Kidney (tissue), 22 donors: ENCODE measurements at places on chromosomes 1 and 21. TPM values are rescaled to one million over a fixed set of nuclear protein-coding genes. Genes with fewer than 3 reads are reported as not detected.

DNA sequence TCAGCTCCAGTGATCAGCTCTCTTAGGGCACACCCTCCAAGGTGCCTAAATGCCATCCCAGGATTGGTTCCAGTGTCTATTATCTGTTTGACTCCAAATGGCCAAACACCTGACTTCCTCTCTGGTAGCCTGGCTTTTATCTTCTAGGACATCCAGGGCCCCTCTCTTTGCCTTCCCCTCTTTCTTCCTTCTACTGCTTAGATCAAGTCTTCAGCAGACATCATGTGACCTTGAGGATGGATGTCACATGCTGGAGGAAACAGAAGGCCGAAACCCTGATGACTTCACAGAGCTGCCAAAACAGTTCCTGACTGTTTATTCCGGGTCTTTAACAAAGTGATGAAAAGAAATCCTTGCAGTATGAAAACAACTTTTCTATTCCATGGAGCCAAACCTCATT, 24.4 kb upstream of the WDR26 start:
- H3K4me1 ChIP-seq: no peaks in the 10 kb centered on the region
- H3K27ac ChIP-seq: no peak overlapping the region
- H3K27me3 ChIP-seq: no peaks in the 10 kb centered on the region
- H3K36me3 ChIP-seq: no peaks in the 10 kb centered on the region

- H3K4me1 ChIP-seq: no peaks in the 10 kb centered on the region
- H3K27ac ChIP-seq: no peak overlapping the region
- no peak for DNase-seq
- H3K4me3 ChIP-seq: no peak overlapping the region
- no peaks in the 10 kb centered on the region for H3K36me3 ChIP-seq
Observed at GRCh38 chr1:84947536-84948410, 49.1 kb downstream of the MCOLN2 start.

GRCh38 chr1:116698244-116698595, 30.7 kb upstream of the IGSF3 start:
- peaks cover 2% of the 10 kb centered on the region for H3K4me1 ChIP-seq
- no peaks in the 10 kb centered on the region for H3K36me3 ChIP-seq
- no peaks in the 10 kb centered on the region for H3K27me3 ChIP-seq

GRCh38 chr1:74463333-74463988, 49.0 kb downstream of the LRRC53 start:
- no peak for DNase-seq
- no peaks in the 10 kb centered on the region for H3K27me3 ChIP-seq

- no peaks in the 10 kb centered on the region for H3K27me3 ChIP-seq
- no peak overlapping the region for H3K4me3 ChIP-seq
- no peaks in the 10 kb centered on the region for H3K4me1 ChIP-seq
- H3K27ac ChIP-seq: peak overlapping the region; percentile 79
- no peak for DNase-seq
Observed at GRCh38 chr1:180631194-180631765, 542 bp upstream of the XPR1 start.

DNA sequence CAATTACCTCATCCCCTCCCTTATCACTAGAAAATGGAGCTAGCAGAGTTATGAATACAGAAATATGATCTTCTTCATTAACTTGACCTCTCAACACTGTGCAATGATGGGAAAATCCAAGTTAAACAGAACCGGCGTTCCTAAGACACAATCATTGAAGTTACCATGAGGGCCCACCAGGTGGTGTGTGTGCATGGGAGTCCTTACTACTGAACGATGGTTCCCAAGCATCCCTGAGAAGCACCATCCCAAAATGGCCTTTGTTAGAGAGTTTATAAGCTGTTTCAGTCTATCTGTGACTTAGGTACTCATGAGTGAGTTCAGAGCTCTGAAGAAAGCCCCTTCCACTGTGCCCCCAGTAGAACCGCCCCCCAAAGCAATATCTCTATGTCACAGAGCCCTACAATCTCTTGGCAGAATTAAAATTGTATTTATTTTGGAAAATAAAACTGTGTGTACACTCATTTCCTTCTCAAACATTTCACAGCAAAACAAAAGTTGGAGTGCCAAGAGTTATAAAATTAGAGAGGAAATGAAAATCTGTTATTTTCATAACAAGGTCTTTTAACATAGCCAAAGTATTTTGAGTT, 56.8 kb downstream of the PLD5 start:
- H3K36me3 ChIP-seq: no peaks in the 10 kb centered on the region
- H3K4me3 ChIP-seq: no peak overlapping the region
- no peak overlapping the region for H3K27ac ChIP-seq
- H3K27me3 ChIP-seq: no peaks in the 10 kb centered on the region
- H3K4me1 ChIP-seq: no peaks in the 10 kb centered on the region

GRCh38 chr1:168372861-168373371, 92.2 kb downstream of the TBX19 start:
- H3K27me3 ChIP-seq: no peaks in the 10 kb centered on the region
- H3K4me3 ChIP-seq: no peak overlapping the region
- DNase-seq: no peak
- no peak overlapping the region for H3K27ac ChIP-seq
- H3K36me3 ChIP-seq: no peaks in the 10 kb centered on the region

GRCh38 chr1:89573410-89573809, 48.8 kb downstream of the LRRC8B start:
- no peak overlapping the region for H3K27ac ChIP-seq
- no peaks in the 10 kb centered on the region for H3K36me3 ChIP-seq
- H3K4me1 ChIP-seq: peaks cover 2% of the 10 kb centered on the region

- no peaks in the 10 kb centered on the region for H3K27me3 ChIP-seq
- H3K4me3 ChIP-seq: no peak overlapping the region
- no peaks in the 10 kb centered on the region for H3K36me3 ChIP-seq
- peaks cover 3% of the 10 kb centered on the region for H3K4me1 ChIP-seq
Observed at GRCh38 chr1:8794605-8795004, 22.8 kb downstream of the RERE start.

DNA sequence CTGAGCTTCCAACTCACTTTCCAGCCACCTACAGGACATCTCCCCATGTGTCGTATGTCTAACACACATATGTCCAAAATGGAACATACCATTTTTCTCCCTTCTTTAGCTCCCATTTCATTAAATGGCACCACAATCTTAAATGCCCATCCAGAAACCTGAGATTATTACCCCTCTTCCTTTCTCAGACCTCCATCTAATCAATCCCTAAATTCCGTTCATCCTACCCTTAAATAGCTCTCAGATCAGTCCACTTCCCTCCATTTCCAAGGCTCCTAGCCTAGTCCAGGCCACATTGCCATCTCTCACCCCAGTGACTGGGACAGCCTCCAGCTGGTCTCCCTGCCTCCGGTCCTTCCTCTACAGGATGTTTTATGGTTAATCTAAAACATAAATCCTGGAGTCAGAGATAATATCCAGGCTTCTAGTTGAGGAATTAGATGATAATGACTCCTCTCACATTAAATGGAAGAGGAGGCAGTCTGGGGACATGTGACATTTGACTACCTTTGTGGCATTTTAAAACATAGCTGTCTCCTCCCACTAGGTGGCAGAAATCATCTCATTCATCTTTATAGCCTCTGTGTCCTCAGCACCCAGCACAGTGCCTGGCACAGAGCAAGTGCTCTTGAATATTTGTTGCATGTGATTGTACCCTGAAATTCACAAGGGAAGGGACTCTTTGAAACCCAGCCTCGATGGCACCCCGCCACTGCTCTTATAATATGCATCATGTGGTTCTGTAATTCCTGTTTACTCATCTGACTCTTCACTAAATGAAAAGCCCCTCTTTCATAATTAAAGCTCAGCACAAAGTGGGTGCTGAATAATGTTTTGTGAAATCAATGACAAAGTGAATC, 102.3 kb downstream of the TMEM53 start:
- no peak for DNase-seq
- H3K4me1 ChIP-seq: no peaks in the 10 kb centered on the region
- H3K4me3 ChIP-seq: no peak overlapping the region
- no peaks in the 10 kb centered on the region for H3K27me3 ChIP-seq
- no peak overlapping the region for H3K27ac ChIP-seq

The TMEM51 gene
- 48.4 TPM for total RNA-seq

The ADAMTSL4 gene
- total RNA-seq: 20.0 TPM

The DMBX1 gene
- total RNA-seq: not detected

The AMY1C gene
- total RNA-seq: not detected
